ENCODE measurements at places on chromosomes 16 and 17.

DNA sequence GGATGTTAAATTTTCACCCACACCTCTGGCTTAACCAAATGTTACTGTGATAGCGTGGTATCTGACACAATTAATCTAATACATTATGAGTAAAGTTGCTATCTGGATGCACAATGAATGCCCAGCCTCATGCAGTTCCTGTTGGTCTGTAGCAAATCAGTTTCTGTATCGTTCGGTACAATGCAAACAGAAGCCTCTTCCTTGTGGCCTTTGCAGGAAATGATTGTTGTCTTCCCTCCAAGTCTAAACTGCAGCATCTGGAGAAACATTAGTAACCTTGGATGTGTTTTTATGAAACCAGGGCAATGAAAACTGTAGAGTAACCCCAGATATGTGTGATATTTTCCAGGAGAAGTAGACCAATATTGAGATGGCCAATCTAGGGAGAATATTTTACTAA, 46.8 kb downstream of the CYB561 start:
- peak; percentile 51 for DNase-seq

GRCh38 chr16:49441366-49441780, 67.8 kb downstream of the C16orf78 start:
- DNase-seq, result no peak

DNA sequence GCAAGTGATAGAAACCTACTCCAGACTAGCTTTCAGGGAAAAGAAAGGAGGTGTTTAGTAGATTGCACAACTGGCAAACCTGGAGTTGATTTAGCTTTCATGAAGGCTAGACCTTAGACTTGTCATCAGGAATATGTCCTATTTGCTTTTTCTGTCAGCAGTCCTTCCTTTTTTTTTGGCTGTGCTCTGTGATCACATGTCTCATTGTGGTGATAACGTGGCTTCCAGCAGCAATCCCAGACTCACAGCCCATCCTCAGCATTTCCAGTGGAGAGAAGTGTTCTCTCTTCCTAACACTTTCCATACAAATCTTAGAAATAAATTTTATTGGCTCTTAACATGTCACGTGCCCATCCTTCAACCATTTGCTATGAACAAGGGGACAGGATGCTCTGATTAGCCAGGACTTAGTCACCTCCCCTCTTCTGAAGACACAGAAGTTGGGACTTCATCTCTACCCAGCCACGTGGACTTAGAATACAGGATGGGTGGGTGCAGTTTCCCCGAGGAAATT, 74.7 kb downstream of the CDH13 start:
- peak; percentile 52 for DNase-seq

DNA sequence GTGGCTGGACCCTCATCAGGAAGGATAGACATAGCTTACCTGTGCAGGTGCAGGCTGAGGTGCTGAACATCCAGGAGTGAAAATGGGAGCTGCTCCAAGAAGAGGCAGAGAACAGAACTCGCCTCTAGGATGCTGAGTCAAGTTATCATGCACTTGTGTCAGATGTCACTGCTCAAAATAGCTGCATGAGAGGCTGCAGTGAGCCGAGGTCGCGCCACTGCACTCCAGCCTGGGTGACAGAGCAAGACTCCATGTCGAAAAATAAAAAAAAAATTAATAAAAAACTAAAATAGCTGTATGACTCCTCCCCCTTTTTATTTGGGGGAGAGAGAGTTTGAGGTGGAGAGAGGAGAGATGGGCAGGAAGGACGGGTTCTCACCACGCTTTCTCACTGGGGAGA, 148.8 kb downstream of the FOXL1 start:
- DNase-seq, result no peak

- DNase-seq, result no peak
Observed at GRCh38 chr16:49733313-49734009, 122.5 kb downstream of the ZNF423 start.

GRCh38 chr16:66551348-66551759, 1.0 kb upstream of the CKLF start:
- DNase-seq, result peak; percentile 31

DNA sequence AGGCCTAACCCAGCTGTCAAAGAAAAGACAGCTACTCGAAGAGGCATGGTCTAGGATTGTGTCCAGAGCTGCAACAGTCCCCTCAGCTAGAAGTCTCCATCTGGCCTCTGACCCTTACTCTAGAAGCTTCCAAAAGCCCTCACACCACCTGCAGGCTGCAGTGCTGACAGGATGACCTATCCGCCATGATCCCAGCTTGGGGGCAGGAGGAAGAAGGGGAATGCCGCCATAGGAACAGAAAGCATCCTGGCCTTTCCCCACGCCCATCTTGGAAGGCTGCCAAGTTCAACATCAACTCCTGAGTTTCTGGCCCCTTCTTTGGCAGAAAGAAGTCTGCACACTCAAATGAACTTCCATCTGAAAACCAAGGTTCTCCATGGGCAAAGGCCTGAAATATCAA, 3.1 kb upstream of the KRT36 start:
- DNase-seq, result peak; percentile 29

DNA sequence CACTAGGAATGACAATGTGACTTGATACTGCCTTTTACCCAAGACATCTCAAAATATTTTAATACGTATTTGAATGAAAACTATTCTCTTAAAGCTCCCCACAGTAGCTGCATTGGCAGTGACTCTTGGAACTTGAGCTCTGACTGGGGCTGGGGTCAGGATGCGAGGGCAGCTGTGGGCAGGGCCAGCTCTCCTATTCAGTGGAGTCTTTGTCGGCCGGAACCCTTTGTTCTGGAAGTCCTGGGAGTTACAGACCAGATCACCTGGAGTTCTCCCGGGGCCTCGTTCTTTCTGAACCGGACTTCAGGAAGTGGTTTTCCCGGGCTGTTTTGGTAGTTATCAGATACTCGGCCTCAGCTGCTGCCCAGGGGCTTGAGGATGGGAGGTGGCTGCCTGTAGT, 84.9 kb downstream of the NPIPB11 start:
- DNase-seq, result no peak

GRCh38 chr17:66290101-66290722, 12.2 kb upstream of the PRKCA start:
- DNase-seq, result no peak

DNA sequence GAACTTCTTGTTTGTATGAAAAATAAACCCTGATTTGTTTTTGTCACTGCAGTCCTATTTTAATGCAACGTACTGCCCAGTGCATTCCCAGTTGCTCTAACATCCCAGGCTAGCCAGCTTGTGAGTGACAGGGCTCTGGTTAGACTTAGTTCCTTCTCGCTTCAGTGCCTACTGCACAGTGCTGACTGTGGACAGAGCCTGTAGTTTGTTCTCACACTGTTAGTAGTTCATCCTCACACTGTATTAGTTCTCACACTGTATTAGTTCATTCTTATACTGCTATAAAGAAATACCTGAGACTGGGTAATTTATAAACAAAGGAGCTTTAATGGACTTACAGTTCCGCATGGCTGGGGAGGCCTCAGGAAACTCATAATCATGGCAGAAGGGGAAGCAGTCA, 116.6 kb upstream of the SALL1 start:
- DNase-seq, result no peak

DNA sequence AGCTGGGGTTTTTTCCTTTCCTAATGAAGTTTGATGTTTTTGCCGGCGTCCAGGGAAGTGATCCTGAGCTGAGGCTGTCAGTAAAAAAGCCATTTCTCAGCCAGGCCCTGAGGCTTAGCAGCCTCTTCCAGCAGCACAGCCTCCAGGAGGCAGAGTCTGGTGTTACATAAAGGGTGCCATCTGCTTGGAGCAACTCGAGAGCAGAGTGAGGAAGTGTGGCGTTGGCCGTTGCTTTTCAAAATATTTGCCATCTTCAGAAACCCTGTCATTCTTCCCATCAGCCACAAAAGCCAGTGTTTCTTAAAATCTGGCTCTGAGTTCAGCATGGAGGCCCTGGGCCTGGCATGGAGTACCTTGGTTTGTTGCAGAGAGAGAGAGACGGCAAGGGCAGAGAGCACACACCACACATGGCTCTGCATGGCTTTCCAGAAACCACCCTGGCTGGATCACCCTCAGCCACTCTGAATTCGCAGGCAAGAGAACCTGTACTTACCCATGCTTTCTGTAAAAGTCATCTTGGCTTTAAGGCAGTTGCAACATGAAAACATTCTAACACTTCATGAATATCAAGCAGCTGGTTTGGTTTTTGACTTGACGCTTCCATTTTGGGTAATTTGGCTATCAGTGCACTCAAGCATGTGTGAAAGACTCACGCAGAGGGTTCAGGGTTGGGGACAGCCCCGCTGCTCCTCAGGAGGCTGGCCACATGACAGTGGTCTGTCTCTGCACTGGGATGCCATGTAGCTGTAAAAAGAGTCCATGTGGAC, 21.0 kb downstream of the PMM2 start:
- no peak for DNase-seq

GRCh38 chr17:81438688-81439087, 43.4 kb downstream of the BAHCC1 start:
- no peak for DNase-seq

- no peak for DNase-seq
Observed at GRCh38 chr16:20916289-20916688, 15.7 kb downstream of the LYRM1 start.

GRCh38 chr16:57622361-57623250, 5.8 kb upstream of the ADGRG1 start:
- no peak for DNase-seq

DNA sequence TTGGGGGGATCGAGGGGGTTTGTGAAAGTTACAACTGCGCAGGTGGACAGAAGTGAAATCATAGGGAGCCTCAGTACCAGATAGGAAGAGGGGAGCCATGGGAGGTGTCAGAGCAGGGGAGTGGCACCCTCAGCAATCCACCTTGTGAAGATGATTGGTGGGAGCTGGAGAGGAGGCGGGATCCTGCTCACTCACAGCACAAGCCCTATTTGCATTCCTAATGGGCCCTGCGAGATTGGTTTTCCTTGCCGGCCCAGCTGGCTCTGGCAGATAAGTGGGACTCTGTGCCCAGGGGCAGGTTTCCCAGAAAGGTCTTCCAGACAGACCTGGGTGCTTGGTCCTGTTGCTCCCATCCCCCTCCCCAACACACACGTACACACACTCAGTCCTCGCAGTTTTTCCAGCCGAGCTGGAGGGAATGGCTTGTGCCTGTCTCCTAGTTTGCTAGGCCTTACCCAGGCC, 9.4 kb downstream of the WNT3 start:
- no peak for DNase-seq

GRCh38 chr17:28584434-28584833, 7.7 kb upstream of the ALDOC start:
- DNase-seq, result no peak

- no peak for DNase-seq
Observed at GRCh38 chr16:88945473-88945872, 31.5 kb downstream of the CBFA2T3 start.
